ENCODE measurements at places on chromosomes 11 and 22.

DNA sequence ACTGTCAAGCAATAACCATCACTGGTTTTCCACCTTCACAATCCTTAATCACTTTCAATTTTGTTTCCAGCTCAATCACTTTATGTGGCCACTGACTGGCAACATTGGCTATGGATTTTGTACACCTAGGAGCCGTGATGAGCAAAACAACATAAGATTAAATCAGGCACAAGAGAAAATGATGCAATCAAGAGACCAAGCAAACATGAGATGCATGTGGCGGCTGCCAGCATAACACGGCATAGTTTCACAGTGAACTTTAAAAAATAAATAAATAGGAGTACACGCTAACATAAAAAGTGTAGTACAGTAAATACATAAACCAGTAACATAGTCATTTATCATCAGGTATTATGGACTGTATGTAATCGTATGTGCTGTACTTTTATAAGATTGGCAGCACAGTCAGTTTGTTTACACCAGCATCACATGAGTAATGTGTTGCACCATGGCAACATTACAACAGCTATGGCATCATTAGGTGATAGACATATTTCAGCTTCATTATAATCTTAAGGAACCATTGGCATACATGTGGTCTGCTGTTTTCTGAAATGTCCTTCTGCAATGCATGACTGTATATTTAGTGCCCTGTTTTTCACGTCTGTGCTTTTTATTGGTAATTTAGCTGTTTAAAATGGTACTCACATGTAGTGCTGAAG lies 83.3 kb upstream of the PRDM11 start:
- no peak for DNase-seq

DNA sequence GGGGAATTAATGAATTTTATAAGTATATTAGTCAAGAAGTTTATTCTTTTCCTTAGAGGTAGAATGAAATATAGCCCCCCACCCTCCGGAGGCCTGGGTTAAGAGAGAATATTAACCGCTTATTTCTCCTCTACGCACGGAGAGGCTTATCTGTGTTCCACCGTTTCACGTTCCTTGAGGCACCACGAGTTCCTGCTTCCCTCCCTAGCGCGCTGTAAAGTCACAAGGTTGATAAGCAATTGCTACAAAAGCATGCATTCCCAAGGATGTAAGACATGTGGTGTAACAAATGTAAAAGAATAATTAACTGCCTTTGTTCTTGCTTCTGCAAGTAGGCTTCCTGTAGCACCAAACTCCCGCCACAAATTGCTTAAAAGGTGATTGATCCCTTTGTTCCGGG lies 1.5 kb upstream of the ANKRD42 start:
- no peak for DNase-seq

DNA sequence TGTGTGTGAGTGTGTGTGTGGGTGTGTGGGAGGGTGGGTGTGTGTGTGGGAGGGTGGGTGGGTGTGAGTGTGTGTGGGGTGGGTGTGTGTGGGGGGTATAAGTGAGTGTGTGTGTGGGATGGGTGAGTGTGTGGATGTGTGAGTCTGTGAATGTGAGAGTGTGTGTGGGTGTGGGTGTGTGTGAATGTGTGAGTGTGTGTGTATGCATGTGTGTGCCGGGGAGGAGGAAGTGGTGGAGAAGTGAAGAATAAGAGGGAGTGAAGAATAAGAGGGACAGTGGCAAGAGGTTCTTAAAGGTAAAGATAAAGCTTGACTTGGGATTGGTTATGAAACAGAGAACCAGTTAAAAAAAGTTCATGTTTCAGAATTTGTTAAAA lies 54.0 kb downstream of the PRR5L start:
- DNase-seq: no peak

DNA sequence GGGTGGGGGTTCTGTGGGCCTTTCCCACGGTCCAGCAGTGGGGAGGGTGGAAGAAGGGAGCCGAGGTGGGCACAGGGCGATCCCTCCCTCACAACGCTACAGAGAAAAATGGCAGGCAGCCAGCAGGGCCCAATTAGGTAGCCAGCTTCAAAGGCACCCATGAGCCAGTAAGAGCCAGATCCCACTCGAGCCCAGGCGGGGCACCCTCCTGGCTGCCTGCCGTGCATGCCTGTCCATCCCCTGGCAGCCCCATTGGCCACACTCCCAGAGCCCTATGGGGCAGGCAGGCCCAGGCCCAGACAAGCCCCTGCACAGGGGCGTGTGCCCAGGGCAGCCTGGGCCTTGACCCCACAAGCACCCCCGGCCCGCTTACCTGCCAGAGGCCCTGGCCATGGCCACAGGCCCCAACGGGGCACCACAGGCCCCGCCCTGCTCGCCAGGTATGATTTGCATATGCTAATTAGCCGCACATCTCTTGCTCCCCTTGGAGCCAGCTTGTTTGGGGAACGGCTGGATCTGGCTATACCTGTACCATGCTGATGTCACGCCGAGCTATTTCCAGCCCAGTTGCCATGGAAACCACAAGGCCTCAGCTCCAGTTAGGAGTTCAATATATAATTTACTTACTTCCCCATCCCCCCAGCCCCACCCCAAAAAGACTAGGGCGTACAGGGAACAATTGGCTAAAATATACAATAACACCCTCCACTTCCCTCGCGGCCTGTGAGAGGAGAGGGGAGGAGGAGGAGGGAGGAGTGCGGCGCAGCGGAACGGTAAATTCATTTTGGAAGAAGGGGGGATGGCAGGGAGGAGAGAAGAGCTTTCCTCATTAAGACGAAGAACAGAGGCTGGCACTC lies 47.5 kb upstream of the TCF20 start:
- DNase-seq: peak; percentile 50

- no peak for DNase-seq
Measured at GRCh38 chr11:80031014-80031600, 590.3 kb upstream of the TENM4 start.

DNA sequence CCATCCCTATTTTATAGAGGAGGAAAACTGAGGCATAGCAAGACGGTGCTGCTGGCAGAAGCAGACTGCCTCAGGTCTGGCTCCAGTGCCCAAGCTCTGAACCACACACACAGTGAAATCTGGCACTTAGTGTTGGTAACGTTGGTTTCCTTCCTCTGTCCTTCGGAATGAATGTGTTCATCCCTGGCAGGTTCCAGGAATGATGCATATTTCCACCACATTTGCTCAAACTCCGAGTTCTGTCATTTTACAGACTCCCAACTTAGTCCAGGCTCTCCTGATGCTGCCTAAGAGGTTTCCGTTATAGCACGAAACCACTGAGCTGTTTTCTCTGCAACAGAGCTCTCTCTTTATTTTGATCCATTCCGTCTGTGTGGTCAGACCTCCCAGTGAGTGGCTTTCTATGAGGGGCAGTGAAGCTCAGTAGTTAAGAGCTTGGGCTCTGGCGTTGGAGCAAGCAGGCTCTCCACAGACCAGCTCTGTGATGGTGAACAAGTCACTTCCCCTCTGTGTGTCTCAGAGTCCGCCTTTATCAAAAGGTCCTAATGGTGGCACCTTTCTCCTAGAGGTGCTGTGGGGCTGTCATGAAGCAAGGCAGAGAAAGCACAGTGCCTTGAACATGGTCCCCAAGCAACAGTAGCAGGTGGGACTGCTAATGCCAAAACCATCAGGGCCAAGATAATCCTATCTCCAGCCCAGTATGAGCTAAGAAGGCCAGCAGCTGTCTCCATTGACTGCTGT lies 200.3 kb downstream of the MYO18B start:
- no peak for DNase-seq

- DNase-seq: no peak
Measured at GRCh38 chr22:46734830-46735453, 3.1 kb downstream of the CERK start.

DNA sequence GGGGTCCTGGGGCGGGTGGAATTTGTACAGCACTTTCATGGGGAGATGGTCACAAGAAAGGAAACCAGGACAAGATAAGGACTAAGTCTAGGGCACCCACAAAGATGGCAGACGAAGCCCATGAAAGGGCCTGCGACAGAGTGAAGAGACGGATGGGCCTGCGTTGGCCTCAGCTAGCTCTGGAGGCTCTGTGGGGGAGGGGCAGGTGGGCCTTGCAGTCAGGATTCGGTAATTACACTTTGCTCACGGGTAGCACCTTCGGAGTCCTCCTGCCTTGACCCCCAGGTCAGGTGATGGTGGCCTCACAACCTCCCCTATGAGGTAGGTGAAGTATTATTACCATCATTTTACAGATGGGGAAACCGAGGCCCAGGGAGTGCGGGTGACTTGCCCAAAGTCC lies 7.1 kb downstream of the LRRC10B start:
- DNase-seq: no peak

GRCh38 chr22:45270095-45271020 lies 14.4 kb upstream of the UPK3A start:
- DNase-seq: no peak

- peak; percentile 49 for DNase-seq
Measured at GRCh38 chr11:95788921-95789505, 569 bp downstream of the FAM76B start.

GRCh38 chr22:43159484-43160178 lies 8.3 kb downstream of the TSPO start:
- peak; percentile 45 for DNase-seq

- DNase-seq: no peak
Measured at GRCh38 chr22:20771918-20772625, 1.8 kb upstream of the SERPIND1 start.

- DNase-seq: peak; percentile 67
Measured at GRCh38 chr11:72224564-72225410, at the start of gene INPPL1. INPPL1 (plus strand) TSS chr11:72224767; CDS start chr11:72224985, 218 bp downstream.

DNA sequence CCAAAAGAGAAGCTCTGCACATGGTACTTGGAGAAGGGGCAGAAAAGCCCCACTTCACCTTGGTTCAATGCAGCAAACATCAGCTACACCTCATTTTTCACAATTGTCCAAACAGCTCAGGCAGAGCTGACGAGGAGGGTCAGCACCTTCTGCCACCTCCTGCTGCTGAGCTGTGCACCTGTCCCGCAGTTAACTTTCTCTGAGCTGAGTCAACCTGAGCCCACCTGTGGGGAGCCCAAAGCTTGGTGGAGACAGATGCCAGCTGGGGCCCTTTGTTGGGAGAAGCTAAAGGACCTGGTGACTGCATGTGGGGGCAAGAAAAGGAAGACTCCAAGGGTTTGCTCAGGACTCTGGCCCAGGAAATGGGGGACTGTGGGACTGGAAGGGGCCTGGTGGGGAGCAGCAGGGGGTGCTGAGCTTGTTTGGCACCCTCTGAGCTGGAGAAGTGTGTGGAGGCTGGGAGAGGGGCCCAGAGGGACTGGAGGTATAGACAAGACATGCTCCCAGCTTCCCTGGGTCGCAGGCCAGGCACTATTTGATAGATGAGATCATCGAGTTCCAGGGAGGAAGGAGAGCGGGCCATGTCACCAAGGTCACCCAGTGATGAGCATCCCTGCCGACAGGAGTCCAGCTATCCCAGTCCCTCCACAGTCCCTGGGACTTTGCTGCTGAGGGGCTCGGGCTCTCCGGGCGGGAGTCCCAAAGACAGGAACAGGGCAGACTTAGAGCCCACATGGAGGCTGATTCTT lies 53.5 kb downstream of the KCNJ4 start:
- DNase-seq: no peak

DNA sequence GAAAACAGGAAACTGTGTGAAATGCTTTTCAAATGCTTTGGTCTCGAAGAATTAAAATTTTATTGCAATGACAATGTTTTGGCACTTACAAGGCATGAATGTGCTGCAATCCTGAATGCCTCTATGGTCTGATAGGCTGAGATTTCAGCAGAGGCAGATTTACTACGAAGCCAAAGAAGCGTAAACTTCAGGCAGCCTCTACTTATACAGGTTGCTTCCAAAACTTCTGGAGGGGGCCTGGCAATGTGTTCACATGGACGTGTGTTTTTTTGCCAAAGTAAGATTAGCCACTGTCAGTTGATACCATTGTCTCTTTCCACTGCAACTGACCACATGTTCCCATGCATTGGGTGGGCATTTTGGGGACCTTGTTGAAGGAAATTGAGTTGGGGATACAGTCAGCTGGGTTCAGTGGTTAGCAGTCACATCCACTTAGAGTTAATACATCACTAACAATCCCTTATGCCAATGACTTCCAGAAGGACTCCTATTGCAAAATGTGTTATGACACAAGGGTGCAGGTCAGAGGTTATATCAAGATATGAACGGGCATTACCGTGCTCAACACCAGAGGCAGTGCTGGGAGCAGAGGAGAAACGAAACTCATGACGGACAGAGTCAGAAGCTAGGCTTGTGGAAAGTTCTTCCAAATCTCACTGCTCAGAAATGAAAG lies 48.8 kb downstream of the ABTB2 start:
- no peak for DNase-seq

DNA sequence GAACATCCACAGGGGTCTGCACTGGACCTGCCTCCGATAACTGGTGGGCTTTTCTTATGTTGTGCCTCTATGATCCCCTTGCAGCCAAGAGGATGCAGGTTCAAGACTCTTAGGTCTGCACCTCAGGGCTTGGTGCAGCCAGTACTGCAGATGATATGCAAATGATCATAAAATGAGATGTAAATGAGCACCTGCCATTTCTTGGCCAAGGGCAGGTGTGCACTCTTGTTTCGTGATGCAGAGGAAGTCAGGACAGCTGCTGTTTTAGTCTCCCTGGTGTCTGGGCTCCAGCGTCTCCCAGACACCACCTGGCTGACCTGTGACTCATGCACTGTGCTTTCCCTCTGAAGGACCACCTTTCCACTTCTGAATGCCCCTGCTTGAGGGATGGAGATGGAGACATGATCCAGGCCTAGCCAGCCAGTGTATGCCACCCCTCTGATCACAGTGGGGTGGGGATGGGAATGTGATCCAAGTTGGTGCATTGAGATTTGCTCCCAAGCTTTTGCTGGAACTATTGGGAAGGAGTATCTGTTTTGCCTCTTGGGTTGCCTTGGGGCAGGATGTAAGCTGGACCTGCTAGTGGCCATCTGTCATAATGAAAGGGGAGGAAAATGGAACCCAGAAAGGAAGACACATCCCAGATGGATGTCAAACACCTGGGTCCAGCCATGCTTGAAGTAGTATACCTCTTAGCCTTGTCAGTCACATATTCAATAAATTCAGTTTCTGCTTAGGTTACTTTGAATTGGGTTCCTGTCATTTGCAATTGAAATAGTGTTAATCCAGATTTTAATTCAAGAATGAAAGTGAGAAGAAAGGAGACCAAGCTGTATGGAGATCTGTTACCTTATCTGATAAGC lies 3.3 kb upstream of the KCNJ11 start:
- DNase-seq: peak; percentile 12

GRCh38 chr11:123630126-123630608 lies 24.3 kb downstream of the SCN3B start:
- DNase-seq: no peak

- DNase-seq: no peak
Measured at GRCh38 chr11:33515347-33515746, 185.3 kb downstream of the C11orf91 start.

DNA sequence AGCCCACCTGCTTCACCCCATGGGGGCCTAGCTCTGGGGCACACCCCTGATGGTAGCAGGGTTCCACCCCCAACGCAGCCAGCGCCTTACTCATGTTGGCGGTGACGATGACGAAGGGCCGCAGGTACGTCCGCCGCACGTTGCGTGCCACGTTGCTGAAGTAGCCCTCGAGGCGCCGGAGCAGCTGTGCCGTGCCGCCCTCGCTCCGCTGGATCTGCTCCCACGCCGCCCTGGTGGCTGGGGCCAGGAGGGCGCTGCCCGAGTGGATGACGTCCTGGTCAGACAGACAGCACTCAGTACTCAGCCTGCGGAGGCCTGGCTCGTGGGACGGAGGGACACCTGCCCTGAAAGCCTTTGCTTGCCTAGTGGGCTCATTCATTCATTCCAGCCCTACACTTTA lies 50.8 kb downstream of the TRMU start:
- DNase-seq: no peak
